ENCODE measurements at places on chromosomes 1 and 21.

DNA sequence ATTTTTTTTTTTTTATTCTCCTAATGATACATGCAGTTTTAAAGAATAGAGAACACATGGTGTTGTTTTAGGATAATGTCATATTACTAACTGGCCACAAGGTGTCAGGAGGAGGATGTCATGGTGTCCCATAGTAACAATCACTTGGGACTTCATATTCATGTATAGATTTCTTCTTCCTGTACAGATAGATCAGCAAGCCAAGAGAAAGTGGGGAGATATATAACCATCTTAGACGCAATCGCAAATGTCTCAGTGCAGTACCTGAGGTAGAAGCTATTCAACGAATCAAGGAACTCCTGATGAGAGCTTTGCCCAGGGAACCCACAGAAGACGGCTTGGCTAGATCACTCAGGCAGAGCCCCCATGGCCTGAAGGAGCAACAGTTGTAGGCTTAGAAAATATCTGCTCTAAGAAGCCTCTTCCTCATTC lies 12.3 kb downstream of the OR2T11 start:
- peak; percentile 81 for DNase-seq

GRCh38 chr21:35309316-35309715 lies 260.2 kb upstream of the RUNX1 start:
- no peak for DNase-seq

DNA sequence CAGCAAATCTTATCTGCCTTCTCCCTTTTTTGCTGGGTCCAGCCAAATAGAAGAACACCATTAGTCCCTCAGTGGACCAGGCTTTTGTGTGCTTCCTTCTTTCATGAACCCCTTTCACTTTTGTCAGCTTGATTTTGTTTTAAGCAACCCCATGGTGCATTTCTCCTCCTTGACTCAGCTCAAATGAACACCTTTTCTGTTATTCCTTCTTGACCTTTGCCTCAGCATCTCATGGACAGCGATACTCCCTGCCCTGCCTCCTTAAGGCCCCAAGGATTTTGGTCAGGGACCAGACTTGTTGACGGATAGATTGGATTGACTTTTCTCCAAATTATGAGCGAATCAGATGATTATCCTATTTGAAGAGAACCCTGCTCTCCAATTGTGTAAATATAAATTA lies 356.6 kb upstream of the USP24 start:
- DNase-seq, result no peak

DNA sequence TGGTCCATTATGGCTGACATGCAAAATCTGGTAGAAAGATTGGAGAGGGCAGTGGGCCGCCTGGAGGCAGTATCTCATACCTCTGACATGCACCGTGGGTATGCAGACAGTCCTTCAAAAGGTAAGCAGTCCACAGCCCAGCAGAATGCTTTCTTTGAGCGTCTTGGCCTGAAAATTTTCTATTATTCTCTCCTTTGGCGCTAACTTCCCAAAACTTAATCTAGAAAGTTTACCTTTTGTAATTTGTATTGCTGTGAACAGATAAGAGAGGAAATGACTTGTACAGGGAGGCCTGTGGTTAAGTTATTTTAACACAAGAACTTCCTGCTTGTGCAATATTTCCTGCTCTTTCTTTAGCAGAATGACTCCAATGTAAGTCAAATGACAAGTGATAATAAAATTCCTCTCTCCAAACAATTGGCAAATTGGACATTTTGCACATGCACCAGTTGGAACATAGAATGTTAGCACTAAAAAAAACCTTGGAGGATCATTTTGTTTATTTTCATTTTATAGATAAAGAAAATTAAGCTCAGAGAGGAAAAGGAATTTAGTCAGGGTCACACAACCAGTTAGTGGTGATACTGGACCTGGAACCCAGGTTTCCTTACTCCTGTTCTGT lies 18.9 kb downstream of the CAP1 start:
- DNase-seq, result no peak

DNA sequence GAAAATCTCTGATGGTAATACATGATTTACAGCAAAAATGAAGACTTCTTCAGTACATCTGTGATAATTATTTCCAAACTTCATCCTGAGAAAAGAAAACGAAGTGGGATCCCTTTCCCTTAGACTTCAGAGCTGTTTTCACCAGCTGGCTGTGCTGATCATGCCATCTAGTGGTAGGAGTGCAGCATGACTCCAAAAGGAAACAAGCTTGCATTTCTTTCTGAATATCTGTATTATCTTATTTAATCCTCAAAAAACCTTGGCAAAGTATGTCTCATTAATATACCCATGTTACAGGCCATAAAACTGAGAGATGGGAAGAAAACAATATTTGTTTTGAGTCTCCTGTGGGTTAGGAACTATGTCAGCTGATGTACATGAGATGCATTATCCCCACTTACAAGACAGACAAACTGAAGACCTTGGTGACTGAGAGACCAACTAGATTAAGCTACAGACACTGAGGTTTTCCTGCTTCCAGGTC lies 9.8 kb upstream of the GJA8 start:
- DNase-seq, result peak; percentile 79

GRCh38 chr1:10759413-10760200 lies 36.8 kb downstream of the CASZ1 start:
- DNase-seq, result peak; percentile 29

- DNase-seq, result peak; percentile 83
Measured at GRCh38 chr1:55071477-55071876, 32.1 kb downstream of the PCSK9 start.

DNA sequence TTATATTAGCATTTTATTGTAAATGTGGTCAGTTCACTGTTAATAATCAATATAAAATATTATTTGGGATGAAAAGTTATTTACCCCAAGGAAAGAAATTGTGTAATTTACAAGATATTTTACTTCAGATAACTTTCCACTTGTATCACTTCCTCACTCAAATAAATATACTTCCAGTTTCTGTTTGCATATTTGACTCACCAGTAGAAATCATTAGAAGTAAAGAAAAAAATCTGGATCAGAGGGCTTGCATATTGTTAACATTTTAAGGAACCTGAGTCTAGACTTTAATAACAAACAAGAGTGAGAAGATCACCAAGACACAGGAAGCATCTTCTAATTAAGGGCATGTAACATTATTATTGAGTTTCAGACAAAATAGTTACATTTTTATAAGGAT lies 347 bp upstream of the KRTAP20-4 start:
- DNase-seq, result peak; percentile 26

DNA sequence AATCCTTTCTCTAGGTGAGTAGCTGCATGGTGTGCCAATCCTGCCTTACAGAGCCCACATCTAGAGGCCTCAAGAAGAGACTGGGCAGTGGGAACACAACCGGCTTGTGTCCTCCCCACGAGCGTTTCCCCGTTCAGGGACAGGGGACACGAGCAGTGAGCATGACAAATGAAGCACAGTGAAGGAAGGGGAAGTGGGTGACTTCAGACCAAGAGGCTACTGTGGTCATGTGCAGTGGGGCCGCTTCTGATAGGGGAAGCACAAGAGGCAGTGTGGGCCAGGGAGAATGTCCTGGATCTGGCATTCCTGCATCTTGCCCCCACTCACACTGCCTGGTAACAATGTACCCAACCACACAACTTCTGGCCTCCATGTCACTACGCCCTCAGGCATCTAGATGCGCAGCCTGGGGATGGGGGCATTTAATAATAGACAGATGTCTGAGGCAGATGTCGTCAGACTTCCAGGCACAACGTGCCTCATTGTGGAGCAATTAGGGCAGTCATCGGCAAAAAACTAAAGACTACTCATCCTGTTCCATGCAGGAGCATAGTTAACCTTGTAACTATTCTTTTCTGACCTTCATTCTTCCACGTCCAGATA lies 155.6 kb upstream of the NBPF11 start:
- DNase-seq, result no peak

GRCh38 chr1:76232666-76233065 lies 158.1 kb downstream of the ST6GALNAC3 start:
- DNase-seq, result no peak

- DNase-seq, result no peak
Measured at GRCh38 chr1:182087719-182088350, 26.3 kb upstream of the ZNF648 start.

GRCh38 chr1:212124690-212125582 lies 89.4 kb downstream of the DTL start:
- DNase-seq, result no peak

DNA sequence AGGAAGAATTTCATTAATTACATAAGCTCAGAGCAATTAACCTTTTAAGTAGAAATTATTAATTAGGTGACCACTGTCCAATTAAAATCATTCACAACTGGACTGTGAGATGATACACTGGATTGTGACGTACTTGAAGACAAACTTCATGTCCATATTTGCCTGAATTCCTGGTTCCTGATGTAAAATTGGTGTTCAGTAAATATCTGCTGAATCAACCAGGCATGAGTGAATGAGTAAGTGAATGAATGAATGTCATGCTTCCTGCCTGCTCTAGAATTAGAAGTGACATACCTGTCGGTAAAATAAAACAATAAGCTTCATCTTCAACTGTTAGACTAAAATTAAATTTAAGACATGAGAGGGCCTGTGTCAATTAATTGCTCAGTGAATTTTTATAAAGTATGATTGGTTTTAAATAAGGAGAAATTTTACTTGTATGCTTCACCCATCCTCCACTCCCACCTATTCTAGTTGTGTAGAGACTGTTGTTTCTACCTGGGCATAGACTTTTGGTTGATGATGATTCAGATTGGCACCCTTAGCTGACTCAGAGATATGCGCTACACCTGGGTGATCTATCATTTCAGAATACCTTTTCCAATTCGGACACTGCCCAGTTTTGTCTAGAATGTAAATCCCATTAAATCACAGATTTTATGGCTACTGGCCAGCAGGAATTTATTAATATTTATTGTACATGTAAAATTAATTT lies 56.9 kb upstream of the PTGS2 start:
- DNase-seq, result no peak

DNA sequence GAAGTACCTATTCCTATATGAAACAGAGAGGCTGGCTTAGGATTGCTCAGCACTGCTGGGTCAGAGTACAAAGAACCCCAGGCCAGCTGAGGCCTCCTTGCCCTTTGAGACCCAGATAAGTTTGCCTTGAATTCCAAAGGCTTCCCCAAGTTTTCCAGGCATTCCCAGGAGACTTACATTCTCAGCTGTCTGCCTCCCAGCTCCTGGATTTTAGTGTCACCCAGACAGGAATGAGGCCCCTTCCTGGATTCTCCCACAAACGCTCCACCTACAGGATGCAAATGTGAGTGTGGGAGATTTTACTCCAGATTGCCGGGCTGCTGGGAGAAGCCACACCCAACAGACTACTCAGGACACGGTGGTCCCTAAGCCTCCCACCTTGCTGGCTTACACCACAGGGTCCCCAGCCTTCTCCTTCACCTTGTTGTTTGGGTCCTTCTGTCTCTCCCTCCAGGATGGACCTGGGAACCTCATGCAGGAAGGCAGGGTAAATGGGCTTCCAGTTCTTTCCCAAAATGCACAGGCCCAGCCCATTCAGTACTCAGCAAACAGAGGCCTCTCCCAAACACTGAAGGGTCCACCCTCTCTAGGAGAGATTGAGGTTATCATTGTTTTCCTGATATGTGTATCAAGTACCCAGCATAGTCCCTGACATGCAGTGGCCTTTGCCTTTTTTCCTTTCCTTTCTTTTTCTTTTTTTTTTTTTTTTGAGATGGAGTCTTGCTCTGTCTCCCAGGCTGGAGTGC lies 10.6 kb downstream of the RHBG start:
- DNase-seq, result no peak

DNA sequence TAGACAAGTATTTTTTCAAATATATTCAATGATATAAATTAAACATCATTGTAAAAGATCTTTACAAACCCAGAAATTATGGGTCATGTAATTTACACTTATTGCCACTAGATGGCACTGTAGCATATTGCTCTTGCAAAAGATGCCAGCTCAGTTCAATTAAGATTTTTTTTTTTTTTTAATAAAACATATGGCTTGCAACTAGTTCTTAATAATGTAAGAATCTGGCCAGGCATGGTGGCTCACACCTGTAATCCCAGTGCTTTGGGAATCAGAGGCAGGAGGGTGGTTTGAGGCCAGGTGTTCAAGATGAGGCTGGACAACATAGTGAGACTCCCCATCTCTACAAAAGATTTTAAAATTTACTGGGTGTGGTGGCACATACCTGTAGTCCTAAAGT lies 49.4 kb upstream of the DESI2 start:
- peak; percentile 69 for DNase-seq

- no peak for DNase-seq
Measured at GRCh38 chr21:32803651-32804050, 32.1 kb upstream of the PAXBP1 start.

- no peak for DNase-seq
Measured at GRCh38 chr1:184624626-184625025, 130.0 kb downstream of the EDEM3 start.

DNA sequence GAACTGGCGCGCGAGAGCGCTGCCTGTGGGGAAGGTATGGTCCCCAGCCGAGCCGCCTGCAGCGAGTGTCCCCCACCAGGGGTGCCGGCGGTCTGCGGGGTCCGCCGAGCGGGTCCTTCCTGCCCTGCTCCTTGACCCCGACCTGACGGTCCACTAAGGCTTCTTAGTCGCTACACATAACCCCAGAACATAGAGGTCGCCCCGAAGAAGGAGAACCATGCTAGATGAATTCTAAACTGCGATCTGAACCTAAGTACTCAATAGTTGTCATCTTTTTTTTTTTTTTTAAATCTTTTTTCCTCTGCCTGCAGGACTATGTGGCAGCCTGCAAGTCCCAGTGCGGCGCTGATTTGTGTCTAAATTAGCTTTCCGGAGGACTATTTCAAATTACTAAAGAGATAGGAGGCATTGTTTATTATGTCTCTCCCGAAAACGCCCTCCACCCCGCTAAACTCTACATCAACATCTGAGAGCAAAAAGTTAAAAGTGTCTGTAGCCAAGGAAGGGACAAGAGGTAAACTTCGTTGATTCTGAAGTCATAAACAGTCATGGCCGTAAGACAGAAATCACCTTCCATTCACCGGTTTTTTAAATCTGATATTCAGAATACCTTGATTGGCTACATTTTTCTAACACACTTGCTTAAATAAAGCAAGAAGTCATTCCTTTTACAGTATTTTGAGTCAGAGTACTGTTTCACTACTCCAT lies 476 bp downstream of the AXDND1 start:
- DNase-seq, result peak; percentile 67

- no peak for DNase-seq
Measured at GRCh38 chr1:192949783-192950182, 109.4 kb downstream of the UCHL5 start.

DNA sequence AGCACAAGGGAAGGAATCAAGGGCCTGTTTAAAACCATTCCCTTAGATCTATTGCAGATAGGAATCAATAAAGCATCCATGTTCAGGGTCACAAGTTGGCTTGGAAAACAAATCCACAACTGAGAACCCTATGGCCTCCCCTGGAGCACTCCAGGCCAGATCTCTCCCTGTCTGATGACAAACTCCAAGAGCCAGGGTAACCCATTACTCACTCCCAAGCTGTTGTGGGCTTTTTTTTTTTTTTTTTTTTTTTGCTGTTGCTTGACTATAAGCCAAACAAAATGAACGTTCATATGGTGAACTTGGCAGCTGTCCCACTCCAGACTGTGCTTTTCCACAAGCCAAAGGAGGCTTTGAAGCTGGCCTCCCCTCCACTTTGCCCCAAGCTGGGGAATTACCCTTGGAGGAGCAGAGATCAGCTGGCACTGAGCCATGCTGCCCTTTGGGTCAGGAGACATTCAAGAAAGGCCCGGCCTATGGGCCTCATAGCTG lies 35.7 kb upstream of the VAV3 start:
- DNase-seq, result peak; percentile 55

All from DMS53 (cell line).